Stimulated activated CD8-positive, alpha-beta memory T cell treated with anti-CD3 and anti-CD28 coated beads, Interleukin-15, amount 100 ng/mL, for 24 hours (primary cell): ENCODE measurements at places on chromosomes 16 and 17.

DNA sequence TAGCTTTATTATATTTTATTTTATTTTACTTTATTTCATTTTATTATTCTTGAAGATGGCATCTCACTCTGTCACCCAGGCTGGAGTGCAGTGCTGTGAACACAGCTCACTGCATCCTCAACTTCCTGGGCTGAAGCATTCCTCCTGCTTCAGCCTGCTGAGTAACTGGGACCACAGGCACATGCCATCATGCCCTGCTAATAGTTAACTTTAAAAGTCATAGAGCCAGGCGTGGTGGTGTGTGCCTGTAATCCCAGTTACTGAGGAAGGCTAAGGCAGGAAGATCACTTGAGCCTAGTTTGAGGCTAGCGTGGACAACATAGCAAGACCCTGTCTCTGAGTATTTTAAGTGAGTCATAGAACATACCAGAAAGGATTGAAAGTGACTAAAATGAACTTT, 38.7 kb downstream of the ESRP2 start:
- DNase-seq, result no peak

GRCh38 chr16:30112197-30113030, 923 bp downstream of the GDPD3 start:
- DNase-seq, result peak; percentile 54

DNA sequence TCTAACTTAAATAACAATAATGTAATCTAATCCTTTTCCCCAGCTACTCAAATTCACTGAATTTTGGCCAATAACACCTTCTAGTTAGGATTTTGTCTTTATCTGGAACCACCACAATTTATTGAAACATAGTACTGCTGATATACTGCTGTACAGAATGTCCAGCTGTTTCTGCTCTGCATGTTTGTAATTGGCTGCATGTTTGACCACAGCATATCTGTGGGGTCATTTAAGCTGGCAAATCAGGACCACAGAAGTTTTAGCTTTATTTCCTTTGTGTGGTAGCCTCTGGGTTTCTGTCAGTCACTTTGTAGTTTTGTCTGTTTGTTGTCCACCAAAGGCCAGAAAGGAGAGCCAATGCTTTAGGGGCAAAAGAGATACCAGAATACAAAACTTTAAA, 22.2 kb upstream of the RAB11FIP4 start:
- DNase-seq, result no peak

GRCh38 chr17:57833179-57833939, 16.5 kb downstream of the MRPS23 start:
- peak; percentile 38 for DNase-seq

DNA sequence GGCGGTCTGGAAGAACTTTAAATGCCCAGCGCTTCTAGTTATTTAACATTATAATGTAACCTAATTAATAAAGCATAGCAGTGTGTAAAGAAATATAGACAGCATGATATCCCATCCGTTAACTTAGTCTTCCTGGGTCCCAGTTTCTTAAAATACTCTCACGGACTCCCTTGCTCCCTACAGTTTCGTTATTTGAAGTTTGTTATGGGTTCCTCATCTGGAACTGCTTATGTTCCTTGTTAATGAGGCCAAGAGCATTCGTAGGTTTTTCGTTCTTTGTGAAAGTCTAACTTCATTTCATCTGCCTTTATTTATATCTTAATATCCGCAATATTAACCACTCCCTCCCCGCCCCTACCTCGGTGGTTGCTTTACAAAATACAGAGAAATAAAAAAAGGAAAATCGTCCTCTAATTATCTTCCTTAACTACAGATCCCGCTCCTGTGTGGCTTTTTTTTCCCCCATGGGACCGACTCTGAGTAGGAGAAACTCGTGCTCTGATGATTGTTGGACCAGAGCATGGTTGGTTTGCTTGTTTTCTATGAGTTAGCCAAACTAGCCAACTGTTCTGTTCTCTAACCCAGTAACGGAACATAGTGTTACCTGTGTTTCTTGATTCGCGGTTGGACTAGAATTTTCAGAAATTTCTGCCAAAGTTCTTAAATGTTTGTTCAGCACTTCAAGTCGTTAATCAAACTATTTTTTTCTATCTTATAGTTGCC, 863 bp downstream of the ADPRM start:
- DNase-seq, result no peak

GRCh38 chr17:61461967-61462718, 9.9 kb downstream of the TBX4 start:
- DNase-seq, result no peak

DNA sequence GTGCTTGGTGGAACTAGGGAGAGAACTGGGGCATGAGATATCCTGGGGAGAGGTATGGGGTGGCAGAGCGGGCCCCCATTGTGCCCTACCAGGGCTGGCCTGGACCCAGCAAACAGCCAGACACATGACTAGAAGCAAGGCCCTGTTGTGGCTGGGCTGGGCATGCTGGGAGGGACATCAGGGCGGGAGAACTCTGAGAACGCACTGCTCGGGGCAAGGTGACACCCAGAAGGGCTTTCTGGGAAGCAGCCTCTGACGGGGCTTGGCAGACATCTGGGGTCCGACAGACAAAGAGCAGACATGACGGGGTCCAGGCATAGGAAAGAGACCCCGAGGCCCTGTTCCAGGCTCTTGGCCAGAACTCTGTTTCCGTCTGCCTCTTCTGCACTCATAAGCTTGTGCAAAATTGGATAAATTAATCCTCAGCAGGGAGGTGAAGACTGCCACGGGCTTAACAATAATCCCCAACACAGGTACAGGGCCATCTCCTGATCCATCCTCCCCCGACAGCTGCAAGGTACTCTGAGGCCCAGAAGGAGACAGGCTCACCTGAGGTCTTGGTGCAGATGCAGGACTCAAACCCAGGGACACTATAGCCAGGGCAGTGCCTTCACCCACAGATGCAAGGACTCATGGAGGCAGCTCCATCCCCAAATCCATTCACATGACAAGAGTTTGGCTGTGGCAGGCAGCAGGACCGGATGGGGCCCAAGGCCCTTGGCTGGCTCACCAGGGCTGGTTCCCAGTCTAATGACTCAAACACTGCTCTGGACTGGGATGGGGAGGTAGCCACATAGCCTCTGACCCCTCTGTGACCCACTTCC, 5.4 kb downstream of the SREBF1 start:
- DNase-seq, result no peak

- no peak for DNase-seq
Measured at GRCh38 chr17:10112962-10113361, 85.4 kb downstream of the GAS7 start.

- DNase-seq, result no peak
Measured at GRCh38 chr17:39618956-39619785, 7.6 kb upstream of the PPP1R1B start.

DNA sequence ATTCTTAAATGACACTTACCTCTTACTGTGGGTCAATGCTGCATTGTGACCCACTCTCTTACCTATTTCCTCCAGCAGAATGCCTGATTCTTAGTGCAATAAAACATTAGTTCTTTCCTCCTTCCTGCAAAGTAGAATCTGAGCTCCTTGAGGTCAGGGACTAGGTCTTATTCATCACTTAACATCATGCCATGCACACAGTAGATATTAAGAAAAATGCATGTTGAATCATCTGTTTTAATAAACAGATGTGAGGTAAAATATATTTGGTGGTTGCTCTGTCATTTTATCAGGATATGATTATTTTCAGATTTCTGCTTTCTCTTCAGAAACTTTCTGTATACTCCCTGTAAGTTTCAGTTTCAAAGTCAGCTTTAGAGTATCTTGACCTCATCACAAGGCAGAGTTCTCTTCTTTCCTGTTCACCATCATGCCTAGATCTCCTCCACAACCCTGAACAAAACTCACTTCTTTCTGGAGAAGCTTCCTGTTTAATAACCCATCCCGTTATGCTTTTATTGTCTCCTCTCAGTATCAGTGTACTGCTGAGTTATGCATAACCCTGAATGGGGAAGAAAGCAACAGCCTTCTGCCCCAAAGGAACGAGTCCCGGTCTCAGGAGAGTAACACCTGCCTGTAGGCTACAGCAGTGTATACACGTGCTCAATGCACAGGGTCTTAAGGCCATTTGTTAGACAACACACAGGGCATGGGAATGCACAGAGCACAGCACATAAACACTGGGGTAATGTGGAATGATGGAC, 30.3 kb upstream of the SUPT4H1 start:
- DNase-seq, result no peak

DNA sequence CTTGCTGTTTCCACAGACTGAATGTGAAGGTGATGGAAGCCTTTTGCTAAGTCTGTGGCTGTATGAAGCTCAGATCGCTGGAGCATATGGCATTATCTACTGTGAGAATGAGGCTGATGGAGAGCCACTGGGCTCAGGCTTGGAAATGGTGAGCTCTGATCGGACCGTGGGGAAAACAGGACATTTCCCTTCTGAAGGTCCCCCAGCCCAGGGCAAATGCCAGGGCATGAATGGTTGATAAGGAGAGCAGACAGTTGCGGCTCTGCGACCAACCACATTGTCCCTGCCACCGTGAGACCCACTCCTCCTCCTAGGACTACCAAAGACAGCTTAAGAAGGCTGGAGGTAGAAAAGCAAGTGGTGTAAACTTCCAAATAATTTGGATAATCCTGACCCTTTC, 4.7 kb upstream of the CUEDC1 start:
- DNase-seq, result no peak

GRCh38 chr17:48336986-48337385, 93.0 kb downstream of the SKAP1 start:
- no peak for DNase-seq

GRCh38 chr17:43832168-43832975, 574 bp downstream of the MPP3 start:
- DNase-seq, result no peak

- DNase-seq, result no peak
Measured at GRCh38 chr16:66375451-66375850, 9.0 kb downstream of the CDH5 start.

- DNase-seq, result no peak
Measured at GRCh38 chr16:17602678-17603077, 131.9 kb upstream of the XYLT1 start.

DNA sequence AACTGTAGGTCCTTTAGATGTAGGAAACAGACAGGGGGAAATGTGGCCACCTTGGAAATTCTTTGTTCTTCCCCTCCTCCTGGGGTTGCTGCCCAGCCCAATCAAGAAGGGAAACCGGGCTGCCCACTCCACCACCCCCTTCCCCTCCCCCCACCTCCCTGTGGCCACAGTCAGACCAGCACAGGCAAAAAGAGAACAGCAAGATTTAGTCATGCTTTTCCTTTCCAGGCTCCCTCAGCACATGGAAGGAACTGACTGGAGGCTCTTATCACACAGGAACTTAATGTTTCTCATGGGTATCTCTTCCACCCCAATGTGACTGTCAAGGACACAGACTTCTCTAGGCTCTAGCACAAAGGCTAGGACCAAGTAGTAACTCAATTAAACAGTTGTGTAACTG, 3.0 kb upstream of the CCL1 start:
- no peak for DNase-seq

DNA sequence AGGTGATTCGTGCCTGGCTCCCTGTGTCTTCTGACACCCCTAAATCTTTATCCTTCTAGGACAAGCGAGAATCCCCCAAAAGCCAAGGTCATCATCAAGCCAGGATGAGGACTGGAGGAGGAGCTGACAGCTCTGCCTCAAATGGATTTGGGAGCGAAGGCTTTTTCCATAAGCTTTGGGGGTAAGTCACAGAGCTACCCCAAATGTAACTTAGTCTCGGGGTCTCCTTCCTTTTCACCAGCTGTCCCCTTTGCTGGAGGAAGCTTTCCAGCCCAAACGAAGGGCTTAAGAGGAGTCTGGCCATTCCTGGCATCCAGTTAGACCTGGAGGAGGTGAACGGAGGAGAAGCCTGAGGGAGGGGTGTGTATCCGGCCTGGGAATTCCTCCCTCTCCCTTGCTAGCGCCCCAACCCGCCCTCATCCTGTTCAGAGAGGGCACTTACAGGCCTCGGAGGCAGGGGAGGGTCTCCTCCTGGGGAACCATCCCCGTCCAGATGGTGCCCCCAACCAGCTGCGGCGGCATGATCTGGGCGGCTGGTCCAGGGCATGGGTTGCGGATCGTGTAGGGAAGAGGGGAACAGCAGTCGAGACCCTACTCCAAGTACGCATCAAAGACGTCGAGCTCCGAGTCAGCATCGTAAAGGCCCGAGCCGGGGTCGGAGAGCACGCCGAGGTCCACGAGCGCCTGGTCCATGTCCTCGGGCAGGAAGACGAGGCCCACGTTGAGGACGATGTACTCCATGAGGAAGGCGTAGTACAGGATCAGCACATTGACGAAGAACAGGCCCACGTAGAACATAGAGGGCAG, 938 bp downstream of the DEXI start:
- DNase-seq, result no peak

DNA sequence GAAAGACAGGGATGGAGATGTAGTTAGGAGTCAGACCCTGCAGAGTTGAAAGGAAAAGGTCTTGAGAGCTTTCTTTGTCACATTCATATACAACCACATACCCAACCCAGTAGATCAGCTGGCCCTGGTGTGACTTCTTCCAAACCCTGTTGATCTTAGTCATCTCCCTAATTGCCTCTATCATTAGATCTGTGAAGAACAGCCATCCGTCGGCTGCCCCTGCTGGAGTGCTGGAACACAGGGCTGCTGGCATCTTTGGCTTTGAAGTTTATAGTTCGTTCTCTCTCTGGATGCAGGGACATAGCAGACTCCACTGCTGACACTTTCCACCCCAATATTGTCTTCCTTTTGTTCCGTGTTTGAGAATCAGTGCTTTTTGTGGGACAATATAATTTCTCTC, 10.4 kb upstream of the SMG8 start:
- no peak for DNase-seq

- DNase-seq, result no peak
Measured at GRCh38 chr17:81173762-81174155, 7.7 kb upstream of the AATK start.

- DNase-seq, result no peak
Measured at GRCh38 chr16:11151885-11152629, 103.9 kb downstream of the SOCS1 start.

- no peak for DNase-seq
Measured at GRCh38 chr16:80954985-80955384, 51.7 kb downstream of the CMC2 start.

DNA sequence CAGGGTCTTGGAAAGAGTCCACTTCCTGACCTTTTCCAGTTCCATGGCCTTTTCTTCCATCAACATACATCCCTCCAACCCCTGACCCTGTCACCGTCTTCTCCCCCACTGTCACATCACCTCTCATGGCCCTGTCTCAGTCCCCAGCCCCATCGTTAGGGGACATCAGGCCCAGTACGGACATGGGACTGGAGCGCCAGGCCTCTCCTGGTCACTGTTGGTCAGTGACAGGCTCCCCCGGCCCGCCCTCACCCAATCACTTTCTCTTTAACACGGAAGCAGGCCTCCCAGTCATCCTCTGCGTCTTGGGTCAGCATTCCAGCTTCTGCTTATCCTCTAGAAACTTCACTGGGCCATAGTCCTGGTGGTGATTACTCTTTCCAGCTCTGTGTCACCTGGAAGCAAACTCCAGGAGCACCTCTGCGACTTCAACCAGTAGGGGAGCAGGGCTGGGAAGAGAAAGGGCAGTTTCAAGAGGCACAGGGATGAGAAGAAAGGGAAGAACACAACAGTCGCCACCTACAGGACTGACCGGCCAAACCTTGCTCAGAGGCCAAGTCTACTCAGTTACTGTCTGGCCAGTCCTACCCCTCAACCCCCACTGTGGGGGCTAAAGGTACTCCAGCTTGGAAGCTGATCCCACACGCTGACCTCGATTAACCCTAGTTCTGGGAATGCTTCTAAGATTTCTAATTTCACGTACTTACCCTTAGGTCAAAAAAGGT, 15.9 kb upstream of the ICAM2 start:
- DNase-seq, result no peak
